ENCODE measurements at places on chromosomes 3 and 15.
A peak's percentile ranks its signal among the peaks of the same experiment; 100 is the strongest.

DNA sequence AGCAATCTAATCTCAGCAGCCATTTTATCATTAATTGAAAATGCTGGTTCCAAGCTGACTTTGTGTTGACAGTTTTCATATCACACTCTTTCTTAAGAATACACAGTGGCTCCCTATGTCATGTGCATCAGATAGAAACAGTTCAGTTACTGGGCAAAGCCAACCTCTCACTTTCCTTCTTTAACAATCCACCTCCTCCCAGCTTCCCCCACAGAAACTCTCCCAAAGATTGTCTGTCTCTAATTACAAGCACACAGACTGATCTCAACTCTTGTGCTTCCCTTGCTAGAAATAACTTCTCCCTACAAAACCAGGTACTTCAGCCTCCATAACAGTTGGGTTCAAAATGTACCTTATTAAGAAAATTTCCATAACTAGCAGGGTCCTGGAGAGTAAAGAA, 228.9 kb upstream of the WNT5A start:
- no peak for DNase-seq

- no peak for DNase-seq
Observed at GRCh38 chr3:74693696-74694393, 79.4 kb upstream of the CNTN3 start.

GRCh38 chr3:119723022-119723421, 20.2 kb downstream of the CFAP91 start:
- DNase-seq = no peak

- peak; percentile 64 for DNase-seq
Observed at GRCh38 chr3:137035631-137036030, 77.8 kb downstream of the IL20RB start.

GRCh38 chr15:29612701-29613100, 209.6 kb downstream of the TJP1 start:
- DNase-seq = no peak

- DNase-seq = no peak
Observed at GRCh38 chr15:33089878-33090757, 104.4 kb downstream of the FMN1 start.

All from iPS-NIHi11 (cell line).